LNCaP clone FGC (cell line): ENCODE measurements at places on chromosomes 6 and 20.
A peak's percentile ranks its signal among the peaks of the same experiment; 100 is the strongest.

- DNase-seq = peak; percentile 7
Measured at GRCh38 chr6:70903665-70904452, 53.0 kb downstream of the B3GAT2 start.

GRCh38 chr20:1632178-1632577 lies 12.4 kb upstream of the SIRPB1 start:
- DNase-seq = no peak

DNA sequence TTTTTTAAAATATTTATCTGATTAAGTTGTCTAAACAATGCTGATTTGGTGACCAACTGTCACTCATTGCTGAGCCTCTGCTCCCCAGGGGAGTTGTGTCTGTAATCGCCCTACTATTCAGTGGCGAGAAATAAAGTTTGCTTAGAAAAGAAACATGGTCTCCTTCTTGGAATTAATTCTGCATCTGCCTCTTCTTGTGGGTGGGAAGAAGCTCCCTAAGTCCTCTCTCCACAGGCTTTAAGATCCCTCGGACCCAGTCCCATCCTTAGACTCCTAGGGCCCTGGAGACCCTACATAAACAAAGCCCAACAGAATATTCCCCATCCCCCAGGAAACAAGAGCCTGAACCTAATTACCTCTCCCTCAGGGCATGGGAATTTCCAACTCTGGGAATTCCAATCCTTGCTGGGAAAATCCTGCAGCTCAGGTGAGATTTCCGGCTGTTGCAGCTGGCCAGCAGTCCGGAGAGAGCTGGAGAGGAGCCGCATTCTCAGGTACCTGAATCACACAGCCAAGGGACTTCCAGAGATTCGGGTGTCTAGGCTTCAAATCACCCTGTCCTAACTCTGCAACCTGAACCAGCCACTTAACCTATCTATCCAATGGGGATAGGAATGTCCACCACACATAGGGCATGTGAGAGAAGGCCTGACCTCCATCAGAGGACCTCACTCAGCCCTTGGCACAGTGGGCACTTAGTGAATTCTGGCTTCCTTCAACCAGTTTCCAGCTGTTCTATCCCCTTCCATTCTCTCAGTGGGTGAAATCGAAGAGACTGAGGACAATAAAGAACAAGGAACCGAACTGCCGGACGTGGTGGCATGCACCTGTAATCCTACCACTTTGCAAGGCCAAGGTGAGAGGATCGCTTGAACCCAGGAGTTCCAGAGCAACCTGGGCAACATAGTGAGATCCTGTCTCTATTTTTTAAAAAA lies 3.1 kb downstream of the TNF start:
- DNase-seq = no peak

- DNase-seq = no peak
Measured at GRCh38 chr6:83193747-83194566, 800 bp downstream of the RWDD2A start.

DNA sequence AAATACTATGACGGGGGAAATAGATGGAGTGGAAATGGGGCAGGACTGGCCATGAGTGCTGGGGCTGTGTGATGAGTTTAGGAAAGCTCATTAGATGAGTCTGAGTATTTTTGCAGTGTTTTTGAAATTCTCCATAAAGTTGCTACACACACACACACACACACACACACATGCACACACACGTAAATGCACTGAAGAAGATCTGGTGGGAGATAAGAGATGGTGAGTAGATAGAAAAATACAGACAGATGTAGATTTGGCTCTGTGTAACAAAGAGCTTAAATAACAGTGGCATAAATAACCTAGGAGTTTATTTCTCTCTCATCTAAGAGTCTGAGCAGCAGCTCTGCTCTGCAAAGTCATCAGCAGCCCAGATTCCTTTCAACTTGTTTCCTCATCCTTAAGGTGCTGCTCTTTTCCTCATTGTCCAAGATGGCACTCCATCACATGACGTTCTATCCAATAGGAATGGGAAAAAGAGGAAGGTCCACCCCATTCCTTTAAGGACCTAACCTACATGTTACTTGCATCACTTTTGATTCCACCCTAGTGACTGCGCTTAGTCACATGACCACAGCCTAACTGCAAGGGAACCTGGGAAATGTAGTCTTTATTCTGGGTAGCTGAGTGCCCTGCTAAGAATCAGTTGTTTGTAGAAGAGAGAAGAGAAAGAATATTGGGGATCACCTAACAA lies 76.4 kb downstream of the EYA2 start:
- peak; percentile 69 for DNase-seq

GRCh38 chr20:33493076-33493766 lies 3.3 kb downstream of the CBFA2T2 start:
- DNase-seq = no peak

DNA sequence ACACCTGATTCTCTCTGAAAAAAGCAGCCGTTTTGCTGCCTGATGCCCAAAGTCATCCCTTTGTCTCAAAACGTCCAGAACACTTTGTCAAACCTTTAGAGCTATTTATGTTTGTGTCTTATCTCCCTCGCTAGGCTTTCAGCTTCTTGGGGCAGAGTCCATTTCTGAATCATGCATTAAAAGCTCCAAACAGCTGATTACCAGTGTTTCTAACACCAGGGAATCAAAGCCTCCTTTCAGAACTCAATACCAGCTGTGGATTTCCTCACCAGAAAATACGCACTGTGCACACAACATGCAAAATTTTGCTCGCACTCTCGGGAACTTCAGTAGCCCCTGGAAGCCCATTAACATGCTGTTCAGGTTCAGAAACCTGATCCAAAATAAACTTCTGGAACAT lies 333.3 kb downstream of the HACE1 start:
- no peak for DNase-seq

DNA sequence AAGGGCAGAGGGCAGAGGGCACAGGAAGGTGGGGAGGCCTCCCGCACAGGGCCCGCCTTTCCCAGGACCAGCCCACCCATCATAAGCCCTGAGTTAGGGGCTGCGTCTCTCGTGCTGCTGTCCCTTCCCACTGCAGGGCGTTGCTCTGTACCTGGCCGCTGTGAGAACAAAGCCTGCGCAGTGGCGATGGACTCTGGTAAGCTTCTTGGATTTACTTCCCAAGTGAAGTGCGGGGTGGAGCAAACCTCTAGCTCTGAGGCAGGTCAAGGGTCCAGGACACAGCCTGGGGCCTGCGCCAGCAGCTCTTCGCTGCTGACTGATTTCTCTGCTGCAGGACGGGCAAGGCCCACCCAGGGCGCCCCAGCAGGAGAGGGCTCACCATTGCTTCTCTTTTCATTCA lies 23.9 kb downstream of the INSM1 start:
- DNase-seq = no peak

- peak; percentile 47 for DNase-seq
Measured at GRCh38 chr6:30915591-30915946, 1.5 kb downstream of the VARS2 start.

- no peak for DNase-seq
Measured at GRCh38 chr6:80523010-80523409, 416.5 kb downstream of the BCKDHB start.

DNA sequence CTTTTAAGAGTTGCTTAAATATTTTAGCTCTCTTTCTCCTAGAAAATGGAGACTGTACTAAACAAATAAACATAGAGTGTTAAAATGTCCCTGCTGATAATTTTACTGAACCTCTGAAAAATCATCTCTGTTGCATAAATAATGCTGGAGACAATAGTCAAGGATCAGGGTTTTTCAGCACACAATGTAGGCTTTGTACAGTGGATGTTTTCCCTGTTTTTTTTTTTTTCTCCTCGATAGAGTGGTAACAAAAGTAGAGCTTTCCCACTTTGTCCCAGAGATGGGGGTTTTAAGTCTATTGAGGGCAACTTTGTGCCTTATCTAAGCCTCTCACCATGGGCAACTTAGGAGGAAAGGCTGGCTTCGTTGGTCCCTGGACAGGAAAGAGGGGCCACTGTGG lies 222.6 kb upstream of the HDDC2 start:
- no peak for DNase-seq

- DNase-seq = no peak
Measured at GRCh38 chr20:41408156-41408794, 41.7 kb upstream of the EMILIN3 start.

DNA sequence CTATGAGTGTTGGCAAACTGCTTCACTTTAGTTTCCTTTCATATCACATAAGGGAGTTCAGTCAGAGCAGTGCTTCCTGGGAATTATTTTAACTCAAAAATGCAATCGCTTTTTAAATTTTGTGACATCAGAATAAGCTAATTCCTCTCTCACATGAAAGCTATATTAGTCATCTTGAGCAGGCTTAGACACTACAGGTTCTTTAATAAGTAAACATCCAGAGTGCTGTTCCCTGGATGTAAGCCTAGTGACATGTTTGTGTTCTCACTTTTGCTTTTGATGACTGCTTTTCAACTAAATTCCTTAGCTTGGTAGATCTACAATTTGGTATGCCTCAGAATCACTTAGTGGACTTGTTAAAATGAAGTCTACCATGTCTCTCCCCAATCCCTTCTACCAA lies 252.7 kb upstream of the POU3F2 start:
- DNase-seq = no peak

- no peak for DNase-seq
Measured at GRCh38 chr6:170062915-170063241, 228.0 kb downstream of the DLL1 start.

GRCh38 chr6:143328876-143329275 lies 121.6 kb downstream of the ADAT2 start:
- peak; percentile 14 for DNase-seq

- DNase-seq = no peak
Measured at GRCh38 chr6:157659536-157660271, 163.3 kb upstream of the SNX9 start.

GRCh38 chr20:18728165-18728869 lies 85.3 kb upstream of the SCP2D1 start:
- DNase-seq = no peak

- no peak for DNase-seq
Measured at GRCh38 chr20:51431321-51431720, 111.2 kb downstream of the NFATC2 start.

DNA sequence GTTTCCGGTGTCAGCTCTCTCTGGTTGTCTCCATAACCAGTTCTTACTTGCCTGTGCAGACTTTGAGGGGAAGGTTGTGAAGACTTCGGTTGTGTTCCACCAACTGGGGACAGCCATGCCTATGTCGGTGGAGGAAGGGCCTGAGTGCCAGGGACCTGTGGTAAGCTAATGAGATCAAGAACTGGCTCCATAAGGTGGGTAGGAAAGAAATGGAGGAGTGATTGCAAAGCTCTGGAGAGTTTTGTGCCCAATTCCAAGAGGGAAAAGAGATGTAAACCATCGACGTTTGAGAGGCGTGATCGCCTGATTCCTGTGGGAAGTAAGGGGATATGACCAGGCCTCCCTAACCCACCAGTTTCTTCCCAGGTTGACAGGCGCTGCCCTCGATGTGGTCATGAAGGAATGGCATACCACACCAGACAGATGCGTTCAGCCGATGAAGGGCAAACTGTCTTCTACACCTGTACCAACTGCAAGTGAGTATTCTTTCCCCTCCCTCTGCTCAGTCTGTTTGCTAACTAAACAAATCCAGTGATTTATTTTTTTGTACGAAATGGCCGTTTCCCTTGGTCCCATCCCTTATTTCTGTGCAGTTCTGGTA lies 893 bp downstream of the POLR1H start:
- no peak for DNase-seq

DNA sequence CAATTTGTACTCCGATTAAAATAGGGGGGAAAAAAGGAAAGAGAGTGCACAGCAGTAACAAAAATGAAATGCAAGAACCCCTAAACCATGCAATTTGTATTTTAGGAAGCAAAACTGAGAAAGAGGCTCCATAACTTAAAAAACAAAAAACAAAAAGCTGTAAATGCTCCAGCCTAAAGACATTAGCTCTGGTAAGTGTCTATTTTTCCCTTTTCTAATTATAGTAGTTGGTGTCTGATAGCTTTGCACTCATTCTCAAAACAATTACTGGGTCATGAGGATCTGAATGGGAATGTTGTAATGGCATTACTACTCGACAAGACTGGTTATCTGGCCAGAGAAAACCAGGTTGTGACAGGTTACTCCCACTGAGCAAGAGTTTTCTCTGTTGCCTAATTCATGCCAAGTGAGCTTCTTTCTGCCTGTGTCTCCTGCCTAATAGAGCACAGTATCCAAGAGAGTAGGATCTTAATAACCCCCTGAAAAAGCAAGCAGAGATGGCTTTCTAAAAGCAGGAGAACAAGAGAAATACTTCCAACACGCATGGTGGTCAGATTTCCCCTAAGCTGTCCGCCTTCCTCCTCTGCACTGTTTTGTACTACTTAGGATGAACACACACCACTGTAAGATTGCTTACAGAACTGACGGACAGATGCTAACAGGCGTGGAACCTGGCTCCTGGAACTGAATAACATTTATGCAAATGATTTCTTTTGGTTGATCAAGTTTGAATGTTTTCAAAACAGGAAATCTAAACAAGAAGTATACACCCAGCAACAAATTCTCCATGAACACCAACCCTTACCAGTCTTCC lies 86.4 kb downstream of the FKBP5 start:
- no peak for DNase-seq

DNA sequence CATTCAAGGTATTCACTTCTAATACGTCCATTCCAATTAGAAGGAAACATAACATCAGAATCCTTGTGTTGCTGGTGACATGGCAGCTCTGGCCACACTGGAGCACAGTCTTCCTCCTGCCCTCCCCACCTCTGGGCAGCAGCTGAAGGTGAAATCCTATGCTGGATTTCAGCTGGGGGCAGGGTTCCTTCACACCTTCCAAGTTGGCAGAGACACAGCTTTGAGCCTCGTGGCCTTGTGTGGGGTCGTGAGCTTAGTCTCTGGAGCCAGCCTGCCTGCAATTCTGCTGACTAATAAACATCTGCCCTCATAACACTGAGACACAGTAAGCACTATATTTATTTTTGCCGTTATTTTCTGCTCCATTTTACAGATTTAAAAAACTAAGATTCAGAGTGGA lies 218.9 kb upstream of the RIN2 start:
- no peak for DNase-seq

DNA sequence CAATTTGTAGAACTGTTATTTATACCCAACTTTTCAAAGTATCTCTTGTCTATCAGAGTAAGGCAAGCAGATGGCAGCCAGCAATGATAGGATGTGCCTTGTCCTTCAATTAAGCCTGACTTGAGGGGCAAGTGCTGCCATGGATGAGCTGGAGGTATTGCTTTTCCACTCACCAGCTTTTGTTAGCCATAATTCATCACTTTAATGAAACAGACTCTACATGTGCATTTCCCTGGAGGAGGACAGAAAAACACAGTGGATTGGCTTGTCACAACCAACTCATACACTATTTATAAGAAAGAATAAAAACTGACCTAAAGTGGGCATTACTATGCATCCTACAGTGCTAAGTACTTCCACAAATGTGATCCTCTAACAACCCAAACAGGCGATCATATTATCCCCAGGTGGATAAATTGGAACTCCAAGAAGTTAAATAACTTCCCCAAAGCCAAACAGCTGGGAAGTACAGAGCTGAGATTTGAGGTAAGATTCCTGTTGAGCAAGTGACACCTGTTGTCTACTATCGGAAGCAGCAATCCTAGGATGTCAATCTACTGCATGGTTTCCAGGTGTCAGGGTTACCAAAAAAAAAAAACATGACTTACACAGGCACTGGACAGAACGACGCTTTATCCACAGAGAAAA lies 73.9 kb upstream of the NRSN1 start:
- no peak for DNase-seq

GRCh38 chr20:51221791-51222408 lies 199.0 kb upstream of the KCNG1 start:
- DNase-seq = peak; percentile 62
